Stimulated activated CD4-positive, alpha-beta T cell treated with anti-CD3 and anti-CD28 coated beads, Interleukin-1b, Interleukin-23, amount 100 ng/mL, for 4 hours (primary cell): ENCODE measurements at places on chromosomes 6 and 20.

DNA sequence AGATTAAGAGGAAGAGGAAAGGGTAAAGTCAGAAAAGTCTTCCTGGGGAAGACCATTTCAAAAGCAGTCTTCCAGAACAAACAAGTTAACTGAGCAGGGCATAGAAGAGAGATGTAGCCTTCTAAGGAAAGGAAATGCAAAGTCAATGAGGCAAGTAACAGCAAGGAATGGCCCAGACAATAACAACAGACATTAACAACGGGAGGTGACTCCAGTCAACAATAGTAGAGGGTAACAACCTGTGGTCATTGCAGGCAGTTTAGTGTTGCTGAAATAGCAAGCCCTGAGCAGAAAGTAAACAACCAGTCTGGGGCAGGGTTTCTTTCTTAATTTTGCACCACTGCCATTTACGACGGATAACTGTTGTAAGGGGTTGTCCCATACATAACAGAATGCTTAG, 2.1 kb downstream of the MDN1 start:
- no peak for DNase-seq

- DNase-seq = no peak
These were observed 855 bp upstream of the GFOD1 start for GRCh38 chr6:13488015-13488895.

DNA sequence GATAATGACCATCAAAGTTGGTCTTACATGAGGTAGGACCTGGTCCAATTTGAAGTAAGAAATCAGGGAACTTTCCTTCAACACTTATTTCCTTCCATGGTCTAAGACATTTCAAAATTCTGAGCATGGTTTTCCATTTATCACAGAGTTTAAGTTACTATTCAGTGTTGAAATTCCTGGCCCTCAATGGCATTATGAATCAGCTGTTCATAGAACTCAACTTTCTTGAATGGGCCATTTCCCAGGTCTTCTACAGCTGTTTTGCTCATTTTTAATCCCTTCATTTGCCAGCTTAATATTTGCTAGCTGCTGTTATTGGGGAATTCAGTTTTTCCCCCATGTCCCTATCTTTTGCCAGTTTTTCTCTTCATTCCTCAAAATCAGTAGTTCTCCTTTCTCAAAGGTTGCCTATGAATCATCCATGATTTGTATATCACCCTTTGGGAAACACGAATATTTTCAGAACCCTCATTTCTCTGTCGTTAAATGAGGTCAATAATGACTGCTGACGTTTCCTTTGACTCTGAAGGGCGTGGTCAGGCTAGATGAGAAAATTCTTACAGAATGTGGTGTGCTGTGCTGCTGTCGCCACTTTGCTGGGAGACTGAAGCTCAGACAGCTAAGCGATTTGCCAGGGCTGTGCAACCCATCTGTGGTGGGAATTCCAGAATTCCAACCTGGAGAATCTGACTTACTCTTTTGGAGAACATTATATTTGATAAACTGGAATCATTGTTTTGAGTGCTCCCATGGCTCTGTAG, 216.5 kb upstream of the FLRT3 start:
- DNase-seq = no peak

- DNase-seq = no peak
These were observed 219.8 kb downstream of the HIVEP2 start for GRCh38 chr6:142725024-142725770.

DNA sequence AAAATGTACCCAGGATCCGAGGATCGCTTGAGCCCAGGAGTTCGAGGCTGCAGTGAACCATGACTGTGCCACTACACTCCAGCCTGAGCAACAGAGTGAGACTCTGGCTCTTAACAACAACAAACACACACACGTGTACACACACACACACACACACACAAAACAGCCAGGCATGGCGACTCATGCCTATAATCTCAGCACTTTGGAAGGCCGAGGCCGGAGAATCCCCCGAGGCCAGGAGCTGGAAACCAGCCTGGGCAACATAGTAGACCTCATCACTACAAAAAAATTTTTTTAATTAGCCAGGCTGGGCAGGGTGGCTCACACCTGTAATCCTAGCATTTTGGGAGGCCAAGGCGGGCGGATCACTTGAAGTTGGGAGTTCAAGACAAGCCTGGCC, 23.3 kb upstream of the ARFGEF2 start:
- no peak for DNase-seq

DNA sequence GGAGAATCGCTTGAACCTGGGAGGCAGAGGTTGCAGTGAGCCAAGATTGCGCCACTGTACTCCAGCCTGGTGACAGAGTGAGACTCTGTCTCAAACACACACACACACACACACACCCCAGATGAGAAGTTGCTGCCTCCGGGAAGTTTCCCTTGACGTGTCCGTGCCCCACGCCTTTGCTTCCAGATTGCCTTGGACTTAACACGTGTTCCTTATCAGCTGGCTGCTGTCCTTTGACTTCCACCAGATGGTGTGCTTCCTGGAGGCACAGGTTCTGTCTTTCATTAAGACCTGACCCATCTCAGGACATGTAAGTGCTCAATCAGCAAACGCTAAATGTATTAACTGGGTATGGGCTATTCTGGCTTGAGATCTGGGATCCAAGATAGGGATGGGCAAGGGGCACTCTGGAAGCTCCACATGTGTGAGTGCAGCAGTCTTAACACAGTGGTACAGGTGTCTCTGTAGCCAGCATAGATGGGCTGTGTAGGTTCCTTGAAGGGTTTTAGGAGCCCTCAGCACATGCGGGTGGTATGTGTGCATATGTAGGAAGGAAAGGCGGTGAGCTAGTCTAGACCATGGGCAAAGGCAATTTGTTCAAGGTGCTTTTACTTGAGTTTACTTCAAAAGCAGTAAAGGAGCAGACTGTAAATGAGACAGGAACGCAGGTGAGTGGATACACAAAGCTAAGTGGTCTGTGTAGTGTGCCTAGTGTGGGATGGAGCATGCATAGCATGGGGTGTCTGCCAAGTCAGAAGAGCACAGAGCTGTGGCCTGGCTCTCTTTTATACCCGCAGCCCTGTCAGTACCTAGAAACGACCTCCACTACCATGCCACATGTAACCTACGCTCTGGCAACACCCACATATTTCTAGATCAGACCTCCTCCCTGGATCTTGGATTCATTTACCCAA, 11.6 kb downstream of the PIGT start:
- no peak for DNase-seq

DNA sequence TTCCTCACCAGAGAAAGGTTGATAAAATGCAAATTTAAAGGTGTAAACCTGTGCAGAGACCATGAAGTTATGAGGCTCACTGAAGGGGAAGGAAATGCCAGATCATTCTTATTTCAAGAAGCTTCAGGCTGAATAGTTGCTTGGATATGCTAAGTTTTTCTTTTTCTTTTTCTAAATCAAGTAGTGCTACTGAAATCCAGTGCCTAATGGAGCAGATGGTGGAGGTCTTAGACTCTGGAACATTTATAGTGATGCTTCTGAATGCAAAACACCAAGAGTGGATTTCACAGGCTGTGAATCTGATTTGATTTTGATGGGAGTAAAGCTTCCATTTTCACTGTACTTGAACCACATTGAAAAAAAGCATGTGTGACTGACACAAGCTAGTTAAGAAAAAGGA, 151.2 kb upstream of the BEND3 start:
- DNase-seq = no peak

DNA sequence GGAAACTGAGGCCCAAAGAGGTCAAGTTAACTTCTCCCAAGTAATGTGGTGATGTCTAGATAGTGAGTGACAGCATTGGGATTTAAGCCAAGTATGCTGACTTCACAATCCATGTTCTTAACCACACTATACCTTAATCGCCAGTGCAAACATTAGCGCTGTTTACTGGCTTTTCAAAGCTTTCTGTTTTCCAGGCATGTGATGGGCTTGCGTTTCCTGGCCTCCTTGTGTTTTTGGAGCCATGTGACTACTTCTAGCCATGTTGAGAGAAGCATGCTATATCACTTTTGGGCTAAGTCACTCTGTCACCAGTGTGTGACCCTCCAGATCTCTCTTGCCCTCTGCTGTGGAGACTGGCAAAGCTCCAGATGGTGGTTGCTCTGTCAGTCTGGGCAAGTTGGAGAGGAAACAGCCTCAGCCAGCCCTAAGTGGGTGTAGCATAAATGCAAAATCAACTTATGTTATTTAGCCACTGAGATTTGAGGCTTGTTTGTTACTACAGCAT, 76.9 kb downstream of the ANKRD6 start:
- no peak for DNase-seq

DNA sequence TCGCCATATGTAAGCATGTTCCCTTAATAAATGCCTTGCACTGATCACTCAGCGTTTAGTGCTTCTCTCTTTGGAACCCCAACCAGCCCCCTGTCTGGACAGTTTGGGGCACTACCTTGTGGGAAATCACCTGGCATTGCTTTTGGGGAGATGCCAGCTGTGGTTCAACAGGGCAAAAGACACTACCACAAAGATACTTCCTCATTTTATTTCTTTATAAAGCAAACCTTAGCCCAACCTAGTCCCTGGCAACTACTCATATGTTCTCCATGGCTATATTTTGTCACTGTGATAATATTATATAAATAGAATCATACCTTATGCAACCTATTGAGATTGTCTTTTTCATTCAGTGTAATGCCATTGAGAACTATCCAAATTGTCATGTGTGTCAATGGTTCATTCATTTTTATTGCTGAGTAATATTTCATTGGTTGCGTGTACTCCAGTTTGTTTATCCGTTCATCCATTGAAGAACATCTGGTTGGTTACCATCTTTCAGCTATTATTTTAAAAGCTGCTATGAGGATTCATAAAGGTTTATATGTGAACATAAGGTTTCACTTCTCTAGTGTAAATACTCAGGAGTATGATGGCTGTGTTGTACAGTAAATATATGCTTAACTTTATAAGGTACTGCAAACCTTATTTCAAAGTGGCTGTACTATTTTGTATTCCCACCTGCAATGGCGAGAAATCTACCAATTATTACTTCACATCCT, 114.8 kb downstream of the MOXD1 start:
- no peak for DNase-seq

GRCh38 chr6:74611220-74611619, 594.6 kb downstream of the COL12A1 start:
- no peak for DNase-seq

- DNase-seq = no peak
These were observed 77.8 kb upstream of the SMLR1 start for GRCh38 chr6:130749402-130749801.

DNA sequence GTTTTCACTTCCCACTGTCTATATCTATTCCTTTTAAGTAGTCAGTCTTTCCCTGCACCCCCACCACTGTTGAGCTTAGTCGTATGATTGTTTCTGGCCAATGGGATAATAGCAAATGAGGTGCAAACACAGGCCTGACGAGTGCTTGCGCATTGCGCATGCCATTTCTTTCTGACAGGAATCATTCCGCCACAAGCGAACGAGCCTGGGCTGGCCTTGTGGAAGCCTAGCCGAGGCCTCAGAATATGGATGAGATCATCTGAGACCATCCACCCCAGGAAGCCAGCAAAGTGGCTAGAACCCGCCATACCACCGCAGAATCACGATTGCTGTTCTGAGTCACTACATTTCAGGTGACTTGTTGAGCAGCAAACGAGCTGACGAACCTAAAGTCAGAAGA, 52.2 kb upstream of the PRL start:
- DNase-seq = no peak

DNA sequence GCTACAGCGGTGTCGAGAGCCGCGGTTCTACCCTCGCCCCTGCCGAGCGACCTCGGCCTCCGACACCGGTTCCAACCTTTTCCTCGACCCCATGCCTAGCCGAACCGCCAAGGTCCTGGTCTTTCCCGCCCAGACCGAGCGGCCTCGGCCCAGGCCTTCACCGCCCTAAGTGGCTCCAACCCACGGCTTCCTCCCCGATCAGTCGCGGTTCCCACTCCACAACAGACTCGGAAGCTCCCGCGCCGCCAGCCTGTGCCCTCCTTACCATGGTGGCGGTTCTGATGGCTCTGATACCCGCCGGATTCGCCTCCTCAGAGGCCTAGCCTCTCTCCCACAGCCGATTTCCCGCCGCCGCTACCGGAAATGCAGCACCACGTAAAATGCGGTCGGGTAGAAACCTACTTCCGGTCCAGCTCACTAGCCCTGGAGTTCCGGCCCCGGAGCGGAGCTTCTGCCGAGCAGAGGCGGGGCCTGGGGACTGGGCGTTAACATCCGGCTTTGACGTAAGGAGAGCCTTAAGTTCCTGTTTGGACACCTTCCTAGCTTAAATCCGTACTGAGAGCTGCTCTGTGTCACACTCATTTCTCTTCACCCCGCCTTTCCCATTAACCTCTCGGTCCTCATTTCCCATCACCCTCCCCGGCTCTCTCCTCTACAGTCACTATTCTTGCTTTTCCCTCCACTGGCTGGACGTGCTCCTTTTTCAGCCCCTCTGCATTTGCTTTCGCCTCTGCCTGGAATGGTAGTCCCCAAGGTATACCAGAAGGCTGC, at the start of gene SNRPB:
SNRPB (minus strand) TSS at position 367 of the 771 bp plus-strand sequence; CDS start at position 268, 99 bp downstream.
- DNase-seq = peak; percentile 92

DNA sequence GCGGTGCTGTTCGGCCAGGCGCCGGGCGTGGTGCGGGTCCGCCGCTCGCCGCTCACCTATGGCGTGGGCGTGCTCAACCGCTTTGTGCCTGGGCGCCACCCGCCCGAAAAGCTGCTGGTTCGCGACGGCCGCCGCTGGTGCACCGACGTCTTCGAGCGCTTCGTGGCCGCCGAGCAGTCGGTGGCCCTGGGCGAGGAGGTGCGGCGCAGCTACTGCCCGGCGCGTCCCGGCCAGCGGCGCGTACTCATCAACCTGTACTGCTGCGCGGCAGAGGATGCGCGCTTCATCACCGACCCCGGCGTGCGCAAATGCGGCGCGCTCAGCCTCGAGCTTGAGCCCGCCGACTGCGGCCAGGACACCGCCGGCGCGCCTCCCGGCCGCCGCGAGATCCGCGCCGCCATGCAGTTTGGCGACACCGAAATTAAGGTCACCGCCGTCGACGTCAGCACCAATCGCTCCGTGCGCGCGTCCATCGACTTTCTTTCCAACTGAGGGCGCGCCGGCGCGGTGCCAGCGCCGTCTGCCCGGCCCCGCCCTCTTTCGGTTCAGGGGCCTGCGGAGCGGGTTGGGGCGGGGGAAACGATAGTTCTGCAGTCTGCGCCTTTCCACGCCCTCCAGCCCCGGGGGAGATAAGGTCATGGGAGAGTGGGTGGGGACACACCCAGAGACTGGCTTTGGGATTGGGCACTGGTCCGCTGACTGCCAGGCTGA, 15.7 kb downstream of the ADISSP start:
- DNase-seq = peak; percentile 37

- no peak for DNase-seq
These were observed 50.1 kb upstream of the HDGFL1 start for GRCh38 chr6:22519237-22519636.

DNA sequence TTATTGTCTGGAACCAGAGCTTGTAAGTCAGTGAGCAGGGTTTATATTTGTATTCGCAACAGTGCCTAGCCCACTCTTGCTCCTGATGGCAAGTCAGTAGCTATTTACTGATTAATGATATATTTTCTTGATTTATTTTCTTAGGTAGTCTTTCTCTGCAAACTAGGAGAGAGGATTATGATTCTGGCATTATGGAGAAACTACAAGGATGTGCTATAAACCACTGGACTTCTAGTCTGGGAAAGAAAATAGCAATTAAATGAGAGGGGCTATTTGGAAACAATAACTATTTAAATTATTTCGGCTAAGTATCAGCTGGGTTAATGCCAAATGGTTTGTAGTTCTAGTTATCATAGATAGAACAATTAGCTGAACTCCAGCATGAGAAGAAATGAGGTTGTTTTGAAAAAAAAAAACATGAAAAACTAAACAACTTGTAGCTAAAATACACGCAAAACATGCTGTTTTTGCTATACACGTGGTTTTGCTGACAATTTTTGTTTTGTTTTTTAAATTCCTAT, 304.9 kb upstream of the TCF21 start:
- DNase-seq = no peak
